Activated T-helper 2 cell treated with anti-CD3 and anti-CD28 coated beads, Interferon-gamma antibody, Interleukin-2, Interleukin-4, amounts not matched to agents 10 μg/mL and 5 μg/mL and 100 μg/mL, durations not matched to agents 14 hours and 24 hours and 36 hours (primary cell): ENCODE measurements at places on chromosomes 4 and X. TPM values are rescaled to one million over a fixed set of nuclear protein-coding genes. Genes with fewer than 3 reads are reported as not detected.

DNA sequence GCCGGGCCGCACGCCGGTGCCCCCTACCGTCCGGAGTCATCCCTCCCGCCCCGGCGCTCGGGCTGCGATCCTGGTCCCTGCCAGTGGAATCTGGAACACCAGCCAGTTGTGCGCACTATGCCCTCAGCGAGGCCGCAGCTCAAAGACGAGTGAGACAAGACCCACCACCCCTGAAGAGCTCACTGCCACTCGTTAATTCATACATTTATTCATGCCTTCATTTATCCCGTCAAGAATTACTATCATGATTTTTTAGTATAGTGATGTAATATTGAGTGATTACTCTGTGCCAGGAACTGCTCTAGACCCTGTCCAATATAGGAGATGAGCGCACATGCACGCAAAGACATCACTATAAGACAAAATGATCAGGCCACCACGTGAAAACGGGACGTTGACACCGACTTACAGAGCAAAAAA, 247 bp upstream of the PPA2 start:
- peaks cover 27% of the 10 kb centered on the region for H3K4me1 ChIP-seq
- H3K27me3 ChIP-seq: peaks cover 15% of the 10 kb centered on the region
- H3K27ac ChIP-seq: peak overlapping the region; percentile 99
- peaks cover 29% of the 10 kb centered on the region for H3K36me3 ChIP-seq
- DNase-seq: no peak

NWD2 gene
- total RNA-seq: not detected in 2 replicates

- no peaks in the 10 kb centered on the region for H3K27me3 ChIP-seq
- H3K27ac ChIP-seq: no peak overlapping the region
- no peak for DNase-seq
- H3K4me1 ChIP-seq: no peaks in the 10 kb centered on the region
- no peaks in the 10 kb centered on the region for H3K36me3 ChIP-seq
These were observed 131.8 kb downstream of the NBDY start for GRCh38 chrX:56860888-56861287.

GRCh38 chrX:153888344-153888743, 2.4 kb upstream of the L1CAM start:
- H3K27me3 ChIP-seq: peaks cover 36% of the 10 kb centered on the region
- no peak overlapping the region for H3K27ac ChIP-seq
- no peaks in the 10 kb centered on the region for H3K36me3 ChIP-seq
- H3K4me3 ChIP-seq: no peak overlapping the region

TREX2 gene
- 0.94 and 1.1 TPM in 2 replicates for total RNA-seq

DNA sequence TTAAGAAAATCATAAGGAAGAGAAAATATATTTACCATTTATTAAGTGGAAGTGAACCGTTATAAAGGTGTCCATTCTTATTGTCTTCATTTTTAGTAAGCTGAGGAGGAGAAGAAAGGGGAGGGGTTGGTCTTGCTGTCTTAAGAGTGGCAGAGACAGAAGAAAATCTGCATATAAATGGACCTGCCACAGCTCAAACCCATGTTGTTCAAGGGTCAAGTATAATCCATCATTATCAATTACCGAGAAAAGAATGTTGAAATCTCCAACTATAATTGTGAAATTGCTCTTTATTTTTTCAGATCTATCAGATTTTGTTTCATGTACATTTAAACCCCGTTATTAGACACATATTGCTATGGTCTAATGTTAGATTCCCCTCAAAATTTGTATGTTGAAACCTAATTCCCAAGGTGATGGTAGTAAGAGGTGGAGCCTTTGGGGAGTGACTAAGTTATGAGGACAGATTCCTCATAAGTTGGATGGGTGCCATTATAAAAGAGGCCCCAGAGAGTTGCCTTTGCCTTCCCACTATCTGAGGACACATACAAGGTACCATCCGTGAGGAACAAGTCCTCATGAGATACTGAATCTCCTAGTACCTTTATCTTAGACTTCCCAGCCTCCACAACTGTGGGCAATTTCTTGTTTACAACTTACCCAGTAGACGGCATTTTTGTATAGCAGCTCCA, 58.5 kb upstream of the SMAD1 start:
- H3K27ac ChIP-seq: no peak overlapping the region
- peaks cover 9% of the 10 kb centered on the region for H3K27me3 ChIP-seq
- no peaks in the 10 kb centered on the region for H3K4me1 ChIP-seq
- no peak for DNase-seq

SORCS2 gene
- total RNA-seq: 0.02 and 0.05 TPM in 2 replicates

- H3K27me3 ChIP-seq: peaks cover 5% of the 10 kb centered on the region
- DNase-seq: no peak
These were observed 46.7 kb downstream of the C4orf46 start for GRCh38 chr4:158624889-158625478.

DNA sequence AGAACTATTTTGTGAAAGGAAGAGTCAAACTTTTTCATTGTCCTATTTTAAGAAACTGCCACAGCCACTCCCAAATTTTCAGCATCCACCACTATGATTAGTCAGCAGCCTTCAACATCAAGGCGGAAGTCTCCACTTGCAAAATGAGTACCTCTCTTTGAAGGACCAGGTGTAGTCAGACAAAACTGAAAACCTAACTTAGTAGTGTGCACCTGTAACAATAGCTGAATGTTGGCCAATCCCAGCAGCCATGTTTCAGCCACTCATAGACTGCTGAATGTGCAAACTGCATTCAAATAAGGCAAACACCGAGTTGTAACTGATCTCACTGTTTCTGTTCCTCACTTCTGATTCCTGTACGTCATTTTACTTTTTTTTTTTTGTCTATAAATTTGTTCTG, 341.1 kb downstream of the IL15 start:
- no peak overlapping the region for H3K4me3 ChIP-seq
- no peaks in the 10 kb centered on the region for H3K36me3 ChIP-seq
- no peak for DNase-seq
- no peaks in the 10 kb centered on the region for H3K4me1 ChIP-seq
- H3K27ac ChIP-seq: no peak overlapping the region

FGB gene
- total RNA-seq: not detected in 2 replicates

DNA sequence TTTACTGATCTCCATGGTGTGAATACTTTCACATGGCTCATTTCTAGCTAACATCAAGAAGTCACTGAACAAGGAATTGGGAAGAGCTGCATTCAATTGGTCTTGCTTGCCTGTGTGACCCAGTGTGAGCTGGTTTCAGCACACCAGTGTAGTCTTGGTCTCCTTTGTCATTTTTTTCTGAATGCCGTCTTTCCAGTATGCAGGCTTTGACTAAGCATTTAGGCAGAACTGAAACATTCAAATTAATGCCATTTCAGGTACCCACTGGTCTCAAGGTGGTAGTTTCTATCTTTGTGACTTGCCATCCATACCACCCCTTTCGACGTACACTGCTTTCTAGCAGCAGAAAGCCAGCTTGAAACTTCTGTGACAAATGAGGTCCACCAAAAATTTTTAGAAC, 550.5 kb upstream of the BOD1L1 start:
- H3K36me3 ChIP-seq: no peaks in the 10 kb centered on the region
- no peak overlapping the region for H3K4me3 ChIP-seq
- H3K4me1 ChIP-seq: peaks cover 17% of the 10 kb centered on the region
- no peak for DNase-seq
- no peaks in the 10 kb centered on the region for H3K27me3 ChIP-seq

DNA sequence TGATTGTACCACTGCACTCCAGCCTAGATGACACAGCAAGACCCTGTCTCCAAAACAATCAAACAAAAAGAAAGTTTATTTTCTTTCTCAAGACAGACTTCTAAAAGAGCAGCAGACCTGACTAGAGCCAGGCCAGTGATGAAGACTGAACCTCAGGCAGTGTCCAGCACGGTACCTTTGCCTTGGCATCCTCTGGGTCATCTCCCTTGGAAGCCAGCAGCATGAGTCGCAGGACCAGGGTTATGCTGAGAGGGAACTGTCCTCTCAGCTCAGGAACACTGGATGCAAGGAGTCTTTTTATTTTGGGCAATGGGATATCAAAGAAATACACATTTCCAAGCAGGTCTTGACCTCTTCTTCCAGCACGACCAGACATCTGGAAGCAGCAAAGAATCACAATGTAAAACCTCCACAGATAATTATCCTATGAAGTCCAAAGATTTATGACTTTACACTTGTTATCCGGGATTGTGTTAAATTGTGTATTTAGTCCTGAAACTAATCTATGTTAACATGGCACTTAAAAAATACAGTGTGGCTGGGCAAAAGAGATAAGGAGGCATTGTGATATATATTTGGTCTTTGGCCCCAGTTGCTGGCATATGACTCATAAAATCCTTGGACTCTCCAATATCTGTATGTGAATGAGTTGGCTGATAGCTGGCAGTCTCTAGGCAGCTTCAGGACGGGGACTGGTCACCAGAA, 66.0 kb upstream of the DDX60 start:
- no peaks in the 10 kb centered on the region for H3K4me1 ChIP-seq
- H3K36me3 ChIP-seq: peaks cover 26% of the 10 kb centered on the region
- no peak for DNase-seq

RAB39B gene
- 8.3 and 9.4 TPM in 2 replicates for total RNA-seq

GATA1 gene
- total RNA-seq: not detected in 2 replicates

DNA sequence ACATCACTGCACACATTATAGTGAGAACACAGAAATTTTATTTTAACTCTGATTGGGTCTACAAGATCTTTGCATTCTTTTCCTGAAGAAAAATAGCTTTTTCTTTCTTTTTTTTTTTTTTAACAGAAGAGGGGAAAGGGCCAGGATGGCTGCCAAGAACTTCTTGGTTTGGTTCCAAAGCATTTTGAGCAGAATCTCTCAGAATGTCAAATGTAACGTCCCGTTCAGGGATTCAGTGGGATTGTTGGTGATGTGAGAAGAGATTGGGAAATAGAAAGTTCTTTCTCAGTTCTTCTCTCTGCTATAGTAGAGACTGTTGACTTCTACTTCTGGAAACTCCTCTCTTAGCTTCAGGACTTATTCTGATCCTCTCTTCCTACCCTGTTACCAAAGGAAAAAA, 70.9 kb upstream of the CBR4 start:
- H3K4me3 ChIP-seq: no peak overlapping the region
- peaks cover 14% of the 10 kb centered on the region for H3K4me1 ChIP-seq
- no peak for DNase-seq
- H3K27me3 ChIP-seq: peaks cover 5% of the 10 kb centered on the region

DNA sequence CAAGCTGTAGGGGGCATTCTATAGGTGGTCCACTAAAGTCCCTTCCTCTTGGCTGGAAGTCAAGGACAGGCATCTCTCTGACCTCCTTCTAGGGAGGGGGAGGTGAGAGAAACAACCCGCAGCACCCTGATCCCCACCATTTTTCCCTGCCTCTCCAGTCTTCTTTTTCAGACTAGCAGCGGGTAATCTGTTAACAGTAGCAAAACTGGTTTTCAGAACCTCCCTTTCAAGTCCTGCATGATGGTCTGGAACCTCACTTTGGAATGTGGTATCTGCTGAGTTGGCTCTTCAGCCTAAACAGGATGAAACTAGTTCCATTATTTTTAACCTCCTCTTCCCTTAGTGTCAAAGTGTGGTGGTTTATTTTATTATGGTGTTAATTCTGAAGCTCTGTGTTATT, 196.0 kb downstream of the NWD2 start:
- H3K27me3 ChIP-seq: peaks cover 8% of the 10 kb centered on the region
- no peak overlapping the region for H3K4me3 ChIP-seq
- H3K36me3 ChIP-seq: no peaks in the 10 kb centered on the region

GRCh38 chr4:84971319-84971932, 4.9 kb upstream of the WDFY3 start:
- peaks cover 26% of the 10 kb centered on the region for H3K27me3 ChIP-seq
- H3K27ac ChIP-seq: no peak overlapping the region
- peaks cover 7% of the 10 kb centered on the region for H3K4me1 ChIP-seq
- no peak for DNase-seq

UBQLN2 gene
- 37.6 and 40.5 TPM in 2 replicates for total RNA-seq

- H3K27ac ChIP-seq: no peak overlapping the region
- no peak for DNase-seq
- peaks cover 3% of the 10 kb centered on the region for H3K4me1 ChIP-seq
These were observed 37.9 kb upstream of the PAPSS1 start for GRCh38 chr4:107757864-107758476.

CISD2 gene
- 50.8 and 51.4 TPM in 2 replicates for total RNA-seq

- DNase-seq: no peak
- H3K36me3 ChIP-seq: no peaks in the 10 kb centered on the region
- no peak overlapping the region for H3K27ac ChIP-seq
- H3K4me3 ChIP-seq: no peak overlapping the region
- peaks cover 3% of the 10 kb centered on the region for H3K27me3 ChIP-seq
These were observed 114.4 kb downstream of the MSN start for GRCh38 chrX:65781845-65782244.

SEC31A gene
- 138 and 142 TPM in 2 replicates for total RNA-seq

ETDA gene
- not detected in 2 replicates for total RNA-seq

DNA sequence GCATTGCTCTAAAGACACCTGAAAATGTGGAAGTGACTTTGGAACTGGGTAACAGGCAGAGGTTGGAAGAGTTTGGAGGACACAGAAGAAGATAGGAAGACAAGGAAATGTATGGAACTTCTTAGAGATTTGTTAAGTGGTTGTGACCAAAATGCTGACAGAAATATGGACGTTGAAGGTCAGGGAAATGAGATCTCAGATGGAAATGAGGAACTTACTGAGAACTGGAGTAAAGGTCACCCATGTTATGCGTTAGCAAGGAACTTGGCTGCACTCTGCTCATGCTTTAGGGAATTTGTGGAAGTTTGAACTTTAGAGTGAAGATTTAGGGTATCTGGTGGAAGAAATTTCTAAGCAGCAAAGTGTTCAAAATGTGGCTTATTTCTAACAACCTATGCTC, 99.4 kb downstream of the FAM13A start:
- H3K27me3 ChIP-seq: no peaks in the 10 kb centered on the region
- H3K36me3 ChIP-seq: no peaks in the 10 kb centered on the region
- H3K4me1 ChIP-seq: peaks cover 9% of the 10 kb centered on the region

GRCh38 chr4:124964852-124965496, 252.4 kb upstream of the ANKRD50 start:
- H3K36me3 ChIP-seq: no peaks in the 10 kb centered on the region
- H3K4me3 ChIP-seq: no peak overlapping the region
- no peak for DNase-seq
- no peak overlapping the region for H3K27ac ChIP-seq
- no peaks in the 10 kb centered on the region for H3K4me1 ChIP-seq

- no peaks in the 10 kb centered on the region for H3K4me1 ChIP-seq
- no peaks in the 10 kb centered on the region for H3K36me3 ChIP-seq
- H3K4me3 ChIP-seq: no peak overlapping the region
- H3K27ac ChIP-seq: no peak overlapping the region
- H3K27me3 ChIP-seq: peaks cover 8% of the 10 kb centered on the region
- no peak for DNase-seq
These were observed 183.0 kb downstream of the PALLD start for GRCh38 chr4:168679819-168680218.

IQSEC2 gene
- total RNA-seq: 0.14 and 0.21 TPM in 2 replicates

DNA sequence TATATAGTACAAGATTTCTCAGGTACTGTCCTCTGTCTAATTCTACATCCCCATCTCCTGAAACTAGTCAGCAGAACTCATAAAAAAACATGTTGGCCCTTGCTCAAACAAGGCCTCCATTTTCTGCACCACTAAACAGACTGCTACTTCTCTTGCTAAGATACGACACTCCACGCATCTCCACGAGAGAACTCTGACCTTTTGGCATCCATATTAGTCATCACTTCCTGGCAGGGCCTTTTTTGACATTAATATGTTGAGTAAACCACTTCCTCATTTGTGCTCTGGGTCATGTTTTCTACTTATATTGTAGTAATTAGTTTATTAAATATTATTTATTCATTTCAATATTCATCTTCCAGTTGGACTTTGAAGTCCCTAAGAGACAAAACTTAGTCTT, 65.6 kb downstream of the DCAF8L1 start:
- H3K4me1 ChIP-seq: no peaks in the 10 kb centered on the region
- H3K4me3 ChIP-seq: no peak overlapping the region
- DNase-seq: no peak
- no peaks in the 10 kb centered on the region for H3K36me3 ChIP-seq
- no peak overlapping the region for H3K27ac ChIP-seq

GABRG1 gene
- not detected in 2 replicates for total RNA-seq
